ENCODE measurements at places on chromosomes 6 and 20.

DNA sequence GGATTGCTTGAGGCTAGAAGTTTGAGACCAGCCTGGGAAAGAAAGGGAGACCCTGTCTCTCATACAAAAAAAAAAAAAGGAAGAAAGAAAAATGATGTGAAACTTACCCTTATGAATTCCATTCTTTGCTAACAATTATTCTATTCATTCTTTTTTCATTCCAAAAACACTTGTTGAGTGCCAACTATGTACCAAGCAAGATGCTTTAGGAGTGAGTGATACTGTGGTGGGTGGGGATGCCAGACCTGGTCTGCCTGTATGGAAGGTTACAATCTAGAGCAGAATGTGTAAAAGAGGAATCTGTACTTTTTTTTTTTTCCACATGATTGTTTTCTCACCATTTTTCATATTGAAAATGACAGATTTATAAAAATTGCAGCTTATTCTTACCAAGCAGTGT is 73.8 kb upstream of the TULP1 start:
- DNase-seq: no peak

DNA sequence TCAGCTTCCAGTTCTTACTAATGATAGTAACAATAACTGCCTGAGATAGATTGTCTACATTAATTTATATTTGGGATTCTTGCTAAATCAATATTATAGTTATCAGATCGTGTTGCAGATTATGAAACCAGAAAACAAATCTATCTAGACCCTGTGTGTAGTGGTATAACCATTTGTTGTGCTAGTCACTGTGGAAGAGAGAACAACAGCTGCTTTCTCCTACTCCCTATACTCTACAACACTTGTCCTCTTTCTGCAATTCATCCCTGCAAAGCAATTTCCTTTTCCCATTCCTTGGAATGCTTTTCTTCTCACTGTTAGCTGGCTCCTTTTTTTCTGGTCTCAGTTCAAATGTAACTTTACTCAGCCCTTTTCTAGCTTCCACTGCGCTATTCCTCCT is 8.3 kb downstream of the COX7A2 start:
- no peak for DNase-seq

GRCh38 chr6:87281426-87281825 is 41.0 kb upstream of the SMIM8 start:
- DNase-seq: no peak

DNA sequence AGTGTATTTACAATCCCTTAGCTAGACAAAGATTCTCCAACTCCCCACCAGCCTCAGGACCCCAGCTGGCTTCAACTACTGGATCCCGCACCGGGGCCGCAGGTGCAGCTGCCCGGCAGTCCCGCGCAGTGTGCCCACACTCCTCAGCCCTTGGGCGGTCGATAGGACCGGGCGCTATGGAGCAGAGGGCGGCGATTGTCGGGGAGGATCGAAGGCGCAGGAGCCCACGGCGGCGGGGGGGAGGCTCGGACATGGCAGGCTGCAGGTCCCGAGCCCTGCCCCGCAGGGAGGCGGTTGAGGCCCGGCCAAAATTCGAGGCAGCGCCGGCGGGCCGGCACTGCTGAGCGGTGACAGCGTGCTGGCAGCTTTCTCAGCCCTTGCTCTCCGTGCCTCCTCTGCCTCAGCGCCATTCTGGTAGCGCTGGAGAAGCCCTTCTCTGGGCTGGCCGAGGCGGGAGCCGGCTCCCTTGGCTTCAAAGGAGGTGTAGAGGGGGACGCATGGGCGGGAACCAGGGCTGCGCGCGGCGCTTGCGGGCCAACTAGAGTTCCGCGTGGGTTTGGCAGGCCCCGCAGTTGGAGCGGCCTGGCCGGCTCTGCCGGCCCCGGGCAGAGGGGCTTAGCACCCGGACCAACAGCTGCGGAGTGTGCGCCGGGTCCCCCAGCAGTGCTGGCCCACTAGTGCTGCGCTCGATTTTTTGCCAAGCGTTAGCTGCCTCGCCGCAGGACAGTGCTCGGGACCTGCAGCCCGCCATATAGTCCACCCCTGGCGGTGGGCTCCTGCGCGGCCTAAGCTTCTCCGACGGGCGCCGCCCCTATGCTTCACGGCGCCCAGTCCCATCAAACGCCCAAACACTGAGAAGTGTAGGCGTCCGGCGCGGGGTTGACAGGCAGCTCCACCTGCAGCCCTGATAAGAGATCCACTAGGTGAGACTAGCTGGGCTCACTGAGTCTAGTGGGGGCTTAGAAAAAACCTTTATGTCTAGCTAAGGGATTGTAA is 32.4 kb upstream of the KIF13A start:
- no peak for DNase-seq

- DNase-seq: no peak
Measured at GRCh38 chr20:46997187-46997586, 102.5 kb downstream of the EYA2 start.

DNA sequence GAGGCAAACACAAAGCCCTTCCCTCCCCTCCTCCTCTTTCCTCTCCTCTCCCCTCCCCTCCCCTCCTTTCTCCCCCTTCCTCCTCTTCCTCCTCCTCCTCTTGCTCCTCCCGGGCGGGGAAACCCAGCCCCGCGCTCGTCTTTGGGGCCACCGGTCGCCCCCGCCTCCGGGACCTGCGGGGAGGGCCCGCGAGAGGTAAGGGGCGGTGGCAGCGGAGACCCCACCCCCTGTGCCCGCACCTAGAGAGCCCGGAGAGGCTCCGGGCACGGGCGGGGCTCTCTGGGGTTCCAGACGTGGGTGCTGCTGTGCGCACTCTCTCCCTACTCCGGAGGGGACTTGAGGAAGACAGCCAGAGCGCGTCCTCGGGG is at the start of gene RIN2:
Gene RIN2, plus strand, starts transcription at position 126 of the 368 bp plus-strand sequence. CDS start 131,344 bp downstream, outside the sequence.
- no peak for DNase-seq

DNA sequence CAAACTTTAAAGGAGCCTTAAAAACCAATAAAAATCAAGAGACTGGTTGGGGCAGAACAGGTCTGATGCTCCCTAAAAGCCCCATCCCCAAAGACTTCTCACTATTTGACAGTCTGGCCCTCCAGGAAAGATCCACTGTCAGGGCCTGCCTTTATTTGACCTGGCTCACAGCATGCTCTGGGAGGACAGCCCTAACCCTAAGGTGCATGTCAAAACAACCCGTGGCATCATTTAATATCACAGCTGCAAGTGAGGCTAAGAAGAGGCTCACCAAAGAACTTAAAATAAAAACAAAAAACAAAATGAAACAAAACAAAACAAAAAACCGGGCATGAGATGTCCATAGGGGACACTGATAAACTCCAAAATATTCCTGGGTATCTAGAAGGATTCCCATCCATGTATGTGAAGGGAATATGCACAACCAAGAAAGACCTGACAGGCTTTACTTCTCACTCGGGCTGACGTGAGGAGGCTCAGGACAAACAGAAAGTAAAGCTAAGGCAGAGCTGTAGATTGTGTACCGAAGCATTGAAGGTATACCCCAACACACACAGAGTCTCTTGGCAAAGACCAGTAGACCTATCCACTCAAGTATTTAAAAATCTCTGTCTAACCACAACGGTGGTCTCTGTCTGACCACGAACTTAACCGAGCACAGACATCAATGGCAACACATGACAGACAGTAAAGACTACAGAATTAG is 57.3 kb downstream of the AHI1 start:
- no peak for DNase-seq

DNA sequence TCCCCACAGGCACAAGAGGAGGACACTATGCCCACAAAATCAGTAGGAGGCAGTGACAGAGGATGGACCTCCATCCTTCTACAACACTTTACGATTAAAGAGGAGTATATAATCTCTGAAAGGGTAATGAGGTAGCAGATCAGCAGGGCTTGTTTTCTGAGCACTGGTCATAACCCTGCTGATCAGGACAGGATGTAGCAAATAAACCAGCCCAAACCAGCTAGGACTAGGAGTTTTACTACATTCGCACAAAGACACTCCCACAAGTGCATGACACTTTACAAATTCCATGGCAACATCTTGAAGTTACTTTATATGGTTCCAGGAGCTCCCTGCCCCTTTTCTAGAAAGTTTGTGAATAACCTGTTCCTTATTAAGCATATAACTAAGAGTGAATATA is 73.3 kb upstream of the CHD6 start:
- DNase-seq: no peak

DNA sequence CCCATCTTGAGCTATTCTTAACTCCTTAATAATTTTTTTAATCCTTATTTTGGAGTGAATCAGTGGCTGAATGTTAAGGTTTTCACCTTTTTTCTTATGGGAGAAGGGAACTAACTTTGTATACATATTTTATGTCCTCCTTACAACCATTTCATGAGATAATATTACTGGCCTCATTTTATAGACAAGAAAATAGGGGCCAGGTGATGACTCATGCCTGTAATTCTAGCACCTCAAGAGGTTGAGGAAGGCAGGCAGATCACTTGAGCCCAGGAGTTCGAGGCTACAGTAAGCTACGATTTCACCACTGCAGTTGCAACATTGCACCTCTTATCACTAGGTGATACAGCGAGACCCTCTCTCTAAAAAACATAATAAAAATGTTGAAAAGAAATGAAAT is 128.7 kb downstream of the TMEM242 start:
- no peak for DNase-seq

- DNase-seq: no peak
Measured at GRCh38 chr6:7846966-7847818, 63.4 kb downstream of the TXNDC5 start.

- no peak for DNase-seq
Measured at GRCh38 chr6:21780679-21781078, 187.1 kb downstream of the SOX4 start.
